ENCODE measurements at places on chromosomes 4 and X.

- DNase-seq, result no peak
These were observed 326.9 kb downstream of the PCDH19 start for GRCh38 chrX:100083211-100083610.

- no peak for DNase-seq
These were observed 478 bp upstream of the PLXNA3 start for GRCh38 chrX:154457491-154458115.

GRCh38 chrX:17860811-17861488, at the start of gene RAI2:
TSS of gene RAI2 (minus strand) at chrX:17861298. CDS start at chrX:17802010, 59,288 bp downstream.
- DNase-seq, result no peak

DNA sequence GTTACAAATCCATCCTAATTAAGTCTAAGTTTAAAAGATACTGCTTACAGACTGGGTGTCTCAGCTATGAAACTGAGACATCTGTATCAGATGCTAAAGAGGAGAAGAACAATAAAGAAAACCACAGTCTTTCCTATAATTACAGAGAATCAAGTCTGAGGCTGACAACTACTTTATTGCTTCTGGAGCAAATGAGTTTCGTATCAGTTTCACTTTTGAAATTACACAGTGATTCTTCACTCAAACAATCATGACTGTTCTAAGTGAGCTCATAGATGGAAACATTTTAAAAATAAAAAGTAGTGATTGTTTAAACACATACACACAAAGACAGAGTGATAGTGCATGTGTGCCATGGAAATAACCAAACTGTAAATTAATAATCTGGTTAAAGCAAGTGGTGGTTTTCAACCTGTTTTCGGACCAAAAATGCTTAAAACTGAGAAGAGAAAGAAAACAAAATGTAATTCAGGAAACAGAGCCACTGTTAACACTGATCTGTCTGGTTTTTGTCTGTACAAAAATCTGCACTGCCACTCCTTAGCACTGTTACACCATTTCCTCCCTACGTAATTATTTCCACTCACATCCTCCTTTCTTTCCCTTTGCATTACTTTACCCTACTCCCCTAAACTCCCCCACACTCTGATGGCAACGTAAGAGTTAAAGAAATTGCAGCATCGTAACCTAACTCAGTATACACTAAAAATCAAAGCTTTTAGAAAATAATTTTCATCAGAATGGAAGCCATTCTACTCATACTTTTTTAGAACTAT, 12.5 kb downstream of the RFC1 start:
- DNase-seq, result no peak

- no peak for DNase-seq
These were observed 1740.5 kb upstream of the AGA start for GRCh38 chr4:179182741-179183140.

DNA sequence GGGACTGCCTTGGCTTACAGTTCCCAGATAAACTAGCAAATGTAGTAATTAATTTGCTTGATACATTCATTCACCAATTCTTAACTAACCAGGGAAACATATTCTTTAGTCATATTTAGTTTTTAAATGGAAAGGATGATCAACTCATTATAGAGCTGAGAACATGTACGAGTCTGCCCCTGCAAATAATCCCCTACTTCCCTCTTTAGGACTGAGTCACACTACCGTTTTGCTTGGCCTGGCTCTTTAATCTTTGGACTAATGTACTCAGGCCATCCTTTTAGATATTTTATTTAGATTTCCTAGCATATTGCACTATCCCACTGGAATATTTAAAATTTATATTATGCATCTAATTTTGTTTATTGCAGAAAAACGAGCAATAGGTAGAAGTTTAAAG, 105.5 kb upstream of the LCORL start:
- no peak for DNase-seq

Data from stimulated activated CD8-positive, alpha-beta memory T cell treated with anti-CD3 and anti-CD28 coated beads, Interleukin-4, amount 100 ng/mL, for 4 hours (primary cell).